Activated CD4-positive, alpha-beta memory T cell treated with anti-CD3 and anti-CD28 coated beads for 36 hours (primary cell): ENCODE measurements at places on chromosomes 7 and 10.

GRCh38 chr7:17181482-17181881, 117.0 kb upstream of the AHR start:
- no peak for DNase-seq

- DNase-seq, result no peak
These were observed 382 bp upstream of the ARMS2 start for GRCh38 chr10:122454071-122454470.

GRCh38 chr7:132503415-132503814, 72.9 kb downstream of the PLXNA4 start:
- no peak for DNase-seq

DNA sequence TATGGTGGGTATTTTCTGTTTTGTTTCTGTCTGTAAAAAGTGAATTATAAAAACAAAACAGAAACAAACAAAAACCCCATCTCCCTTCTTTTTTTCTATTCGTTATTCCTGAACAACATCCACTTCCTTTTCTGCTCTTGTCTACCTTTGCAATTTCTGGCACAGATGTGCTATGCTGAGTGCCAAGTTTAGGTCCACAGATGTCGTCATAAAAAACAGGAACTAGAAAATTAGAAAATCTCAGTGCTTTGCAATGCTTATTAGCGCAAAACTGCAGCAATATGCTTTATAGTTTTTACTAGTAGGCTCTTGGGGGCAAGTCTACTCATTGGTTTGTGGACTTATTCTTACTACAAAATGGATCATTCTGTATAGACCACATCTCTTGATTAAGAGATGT, 94.2 kb upstream of the PRKCQ start:
- DNase-seq, result no peak

- peak; percentile 45 for DNase-seq
These were observed 657 bp upstream of the TMEM178B start for GRCh38 chr7:141073173-141073640.
